ENCODE measurements at places on chromosomes 13 and 19. TPM values are rescaled to one million over a fixed set of nuclear protein-coding genes. Genes with fewer than 3 reads are reported as not detected.

CYSLTR2 gene
- not detected for total RNA-seq

DMRTC2 gene
- not detected for total RNA-seq

NRTN gene
- total RNA-seq, result under 0.01 TPM

RAP2A gene
- total RNA-seq, result 31.8 TPM

HDGFL2 gene
- total RNA-seq, result 82.7 TPM

PLA2G4C gene
- total RNA-seq, result 3.0 TPM

CACNG6 gene
- total RNA-seq, result 0.47 TPM

NANOS3 gene
- not detected for total RNA-seq

SIGLEC12 gene
- total RNA-seq, result not detected

TGDS gene
- total RNA-seq, result 9.1 TPM

UNC13A gene
- total RNA-seq, result 0.32 TPM

SOX21 gene
- not detected for total RNA-seq

FGF21 gene
- total RNA-seq, result not detected
